ENCODE measurements at places on chromosomes 12 and 14.

DNA sequence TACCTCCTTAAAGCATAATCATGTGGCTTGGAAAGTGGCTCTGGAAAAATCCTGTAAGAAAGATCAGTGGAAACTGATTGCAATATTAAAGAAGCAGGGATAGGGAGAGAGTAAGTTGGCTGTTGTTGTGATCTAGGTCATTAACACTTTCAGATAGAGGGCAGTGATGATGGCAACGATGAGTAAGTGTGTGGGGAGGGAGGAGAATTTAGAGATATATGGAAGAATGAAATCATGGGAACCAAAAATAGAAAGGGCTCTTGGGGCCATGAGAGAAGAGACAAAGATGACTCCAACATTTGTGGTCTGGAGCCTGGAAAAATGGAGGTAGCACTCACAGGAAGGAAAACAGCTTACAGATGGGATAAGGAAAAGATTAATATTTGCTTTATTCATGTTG, 23.3 kb downstream of the SNRPF start:
- no peak for DNase-seq

- no peak for DNase-seq
These were observed 18.1 kb downstream of the DYRK2 start for GRCh38 chr12:67666605-67667004.

- no peak for DNase-seq
These were observed 32.4 kb downstream of the NEMF start for GRCh38 chr14:49820176-49820575.

- no peak for DNase-seq
These were observed 165.5 kb downstream of the PTPN11 start for GRCh38 chr12:112584266-112584722.

GRCh38 chr12:19129486-19130223, at the start of gene PLEKHA5:
PLEKHA5 (plus strand) TSS chr12:19129733; CDS start chr12:19129800, 67 bp downstream.
- peak; percentile 13 for DNase-seq

- no peak for DNase-seq
These were observed 35.6 kb upstream of the VSX2 start for GRCh38 chr14:74203639-74204038.

Data from activated CD4-positive, alpha-beta T cell treated with anti-CD3 and anti-CD28 coated beads for 4 hours (primary cell).